ENCODE measurements at places on chromosomes 2 and 18.

DNA sequence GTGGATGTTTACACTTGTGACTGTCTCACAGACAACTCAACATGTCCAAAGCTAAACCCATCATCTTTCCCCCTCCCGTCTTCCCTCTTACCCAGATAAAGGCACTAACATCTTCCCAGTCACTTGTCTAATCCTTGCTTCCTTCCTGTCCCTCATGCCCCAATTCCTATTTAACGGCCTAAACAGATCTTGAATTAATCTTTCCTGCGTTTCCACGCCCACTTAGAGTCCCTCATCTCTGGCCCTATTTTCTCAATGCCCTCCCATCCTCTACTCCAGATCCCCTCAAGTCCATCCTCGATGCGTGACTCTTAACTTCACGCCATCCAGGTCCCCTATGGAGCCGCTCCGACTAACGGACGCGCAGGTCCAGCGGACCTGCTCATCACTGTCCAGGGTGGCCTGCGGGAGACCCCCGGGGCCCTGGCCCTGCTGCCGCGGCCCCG, 682 bp upstream of the SCLY start:
- no peaks in the 10 kb centered on the region for H3K27me3 ChIP-seq
- no peak for DNase-seq
- peak overlapping the region; percentile 84 for H3K4me3 ChIP-seq
- H3K36me3 ChIP-seq, result peaks cover 9% of the 10 kb centered on the region

DNA sequence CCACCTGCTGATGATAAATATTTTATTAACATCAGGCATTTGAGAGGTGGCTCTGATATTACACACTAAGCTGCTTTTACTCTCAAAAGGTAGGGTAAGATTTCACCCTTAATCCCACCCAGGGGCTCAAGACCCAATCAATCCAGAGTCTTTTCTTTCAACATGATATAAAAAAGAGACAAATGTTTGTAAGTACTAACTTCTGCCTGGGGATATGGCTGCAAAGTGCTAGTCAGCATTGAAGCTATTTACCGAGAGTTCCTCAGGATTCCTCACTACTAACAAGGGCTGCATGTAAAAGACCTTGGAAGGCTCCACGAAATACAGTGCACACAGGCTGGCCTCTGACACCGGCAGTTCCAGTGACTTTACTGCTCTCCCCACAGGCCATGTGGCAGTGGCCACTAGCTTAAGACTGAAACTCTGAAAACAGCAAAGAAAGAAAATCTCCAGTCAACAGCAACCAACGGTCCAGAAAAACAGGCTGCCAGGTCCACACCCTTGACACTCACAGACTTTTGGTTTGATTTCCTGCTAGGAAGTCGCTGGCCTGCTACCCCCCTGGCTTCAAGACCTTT, 11.2 kb downstream of the MREG start:
- H3K36me3 ChIP-seq, result no peaks in the 10 kb centered on the region
- no peak for DNase-seq
- H3K27me3 ChIP-seq, result no peaks in the 10 kb centered on the region

- no peaks in the 10 kb centered on the region for H3K27me3 ChIP-seq
- H3K4me1 ChIP-seq, result no peaks in the 10 kb centered on the region
- no peaks in the 10 kb centered on the region for H3K36me3 ChIP-seq
- DNase-seq, result peak; percentile 23
- no peak overlapping the region for H3K27ac ChIP-seq
Observed at GRCh38 chr2:236633219-236633570, 63.6 kb downstream of the ACKR3 start.

GRCh38 chr2:113291191-113291590, 12.5 kb upstream of the PAX8 start:
- H3K36me3 ChIP-seq, result no peaks in the 10 kb centered on the region
- no peak for DNase-seq
- H3K27me3 ChIP-seq, result peaks cover 8% of the 10 kb centered on the region
- no peak overlapping the region for H3K27ac ChIP-seq
- no peaks in the 10 kb centered on the region for H3K4me1 ChIP-seq

- no peaks in the 10 kb centered on the region for H3K36me3 ChIP-seq
- H3K4me3 ChIP-seq, result no peak overlapping the region
- DNase-seq, result no peak
- H3K4me1 ChIP-seq, result no peaks in the 10 kb centered on the region
- no peaks in the 10 kb centered on the region for H3K27me3 ChIP-seq
Observed at GRCh38 chr18:31419457-31419932, 28.0 kb upstream of the DSG3 start.

DNA sequence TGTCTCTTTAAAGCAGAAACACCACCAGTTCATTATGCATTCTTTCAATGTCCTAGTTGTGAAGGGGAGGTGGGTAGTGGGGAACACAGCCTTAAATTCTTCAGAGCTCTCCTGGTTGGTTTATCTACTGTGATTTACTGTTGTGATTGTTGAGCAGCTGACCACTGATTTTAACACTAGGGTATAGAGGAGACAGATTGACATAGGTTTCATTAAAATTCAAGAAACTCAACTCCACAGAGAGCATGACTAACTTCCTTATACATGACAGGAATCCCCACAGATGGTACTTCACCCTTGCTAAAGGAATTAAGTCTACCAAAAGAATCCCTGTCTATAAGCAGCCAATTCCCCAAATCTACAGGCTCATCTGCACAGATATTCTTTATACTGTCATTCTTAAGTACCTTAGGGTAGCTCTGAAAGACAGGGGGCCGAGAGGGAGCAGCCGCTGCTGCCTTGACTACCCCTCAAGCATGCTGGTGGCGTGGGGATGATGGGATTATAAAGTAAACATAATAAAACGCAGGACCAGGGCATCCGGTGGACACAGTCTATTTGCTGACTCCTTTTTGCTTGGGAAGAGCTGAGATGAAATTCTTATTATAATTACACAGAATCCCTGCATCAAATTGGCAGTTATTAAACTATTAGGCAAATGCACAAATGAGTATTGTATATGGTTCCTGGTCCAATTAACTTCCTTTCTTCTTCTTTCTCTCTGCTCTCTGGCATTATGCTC, 1377.6 kb upstream of the PIK3C3 start:
- H3K4me3 ChIP-seq, result no peak overlapping the region
- no peaks in the 10 kb centered on the region for H3K36me3 ChIP-seq

GRCh38 chr2:147867050-147867449, 22.2 kb downstream of the ACVR2A start:
- H3K27me3 ChIP-seq, result no peaks in the 10 kb centered on the region
- no peaks in the 10 kb centered on the region for H3K36me3 ChIP-seq
- H3K27ac ChIP-seq, result no peak overlapping the region
- H3K4me1 ChIP-seq, result peaks cover 3% of the 10 kb centered on the region
- no peak overlapping the region for H3K4me3 ChIP-seq

- H3K27ac ChIP-seq, result no peak overlapping the region
- no peak overlapping the region for H3K4me3 ChIP-seq
Observed at GRCh38 chr18:21831413-21831831, 90.8 kb downstream of the MIB1 start.

DNA sequence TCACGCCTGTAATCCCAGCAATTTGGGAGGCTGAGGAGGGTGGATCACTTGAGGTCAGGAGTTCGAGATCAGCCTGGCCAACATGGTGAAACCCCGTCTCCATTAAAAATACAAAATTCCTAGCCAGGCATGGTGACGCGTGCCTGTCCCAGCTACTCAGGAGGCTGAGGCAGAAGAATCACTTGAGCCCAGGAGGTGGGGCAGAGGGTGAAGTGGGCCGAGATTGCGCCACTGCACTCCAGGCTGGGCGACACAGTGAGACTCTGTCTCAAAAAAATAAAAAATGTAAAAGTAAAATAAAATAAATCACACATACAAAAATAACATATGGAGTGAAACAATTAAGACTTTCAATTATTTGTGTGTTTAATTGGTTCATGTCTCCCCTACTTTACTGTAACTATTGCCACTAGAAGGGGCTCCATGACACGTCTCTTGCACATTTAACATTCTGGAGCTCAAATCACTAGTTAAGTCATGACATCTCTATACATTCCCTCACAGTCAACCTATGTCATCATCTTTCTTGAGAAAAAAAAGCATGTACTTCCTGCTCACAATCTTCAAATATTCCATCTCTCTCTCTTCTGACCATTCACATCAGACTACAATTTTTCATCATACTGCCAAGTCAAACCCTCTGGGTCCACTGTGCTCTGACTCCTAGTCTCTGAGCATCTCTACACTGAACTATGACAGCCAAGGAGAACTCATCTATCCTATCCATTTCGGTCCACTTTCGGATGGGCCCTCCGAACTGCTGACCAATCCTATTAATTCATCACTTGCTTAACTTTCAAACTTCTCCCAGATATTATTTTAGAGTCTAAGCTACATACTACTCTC, 6.7 kb downstream of the GFPT1 start:
- peaks cover 29% of the 10 kb centered on the region for H3K4me1 ChIP-seq
- no peak overlapping the region for H3K27ac ChIP-seq
- H3K27me3 ChIP-seq, result no peaks in the 10 kb centered on the region
- no peaks in the 10 kb centered on the region for H3K36me3 ChIP-seq

GRCh38 chr18:3463051-3463450, 13.1 kb downstream of the TGIF1 start:
- H3K4me3 ChIP-seq, result no peak overlapping the region
- no peaks in the 10 kb centered on the region for H3K27me3 ChIP-seq
- DNase-seq, result no peak
- no peak overlapping the region for H3K27ac ChIP-seq
- peaks cover 26% of the 10 kb centered on the region for H3K36me3 ChIP-seq

GRCh38 chr2:65204461-65205210, 23.0 kb upstream of the ACTR2 start:
- H3K4me1 ChIP-seq, result no peaks in the 10 kb centered on the region
- no peak overlapping the region for H3K4me3 ChIP-seq
- H3K27ac ChIP-seq, result no peak overlapping the region
- DNase-seq, result no peak
- H3K27me3 ChIP-seq, result no peaks in the 10 kb centered on the region

- peaks cover 13% of the 10 kb centered on the region for H3K4me1 ChIP-seq
- peak; percentile 88 for DNase-seq
- H3K4me3 ChIP-seq, result no peak overlapping the region
- H3K27ac ChIP-seq, result peak overlapping the region; percentile 60
- no peaks in the 10 kb centered on the region for H3K27me3 ChIP-seq
Observed at GRCh38 chr2:9800975-9801726, 42.1 kb upstream of the TAF1B start.

- no peaks in the 10 kb centered on the region for H3K4me1 ChIP-seq
- DNase-seq, result no peak
- no peak overlapping the region for H3K4me3 ChIP-seq
- peaks cover 25% of the 10 kb centered on the region for H3K36me3 ChIP-seq
Observed at GRCh38 chr18:79447703-79448367, 52.1 kb downstream of the NFATC1 start.

- peak overlapping the region; percentile 42 for H3K27ac ChIP-seq
- H3K36me3 ChIP-seq, result no peaks in the 10 kb centered on the region
- peaks cover 52% of the 10 kb centered on the region for H3K4me1 ChIP-seq
- no peak overlapping the region for H3K4me3 ChIP-seq
- H3K27me3 ChIP-seq, result no peaks in the 10 kb centered on the region
- no peak for DNase-seq
Observed at GRCh38 chr2:20422402-20423271, 24.2 kb upstream of the RHOB start.

DNA sequence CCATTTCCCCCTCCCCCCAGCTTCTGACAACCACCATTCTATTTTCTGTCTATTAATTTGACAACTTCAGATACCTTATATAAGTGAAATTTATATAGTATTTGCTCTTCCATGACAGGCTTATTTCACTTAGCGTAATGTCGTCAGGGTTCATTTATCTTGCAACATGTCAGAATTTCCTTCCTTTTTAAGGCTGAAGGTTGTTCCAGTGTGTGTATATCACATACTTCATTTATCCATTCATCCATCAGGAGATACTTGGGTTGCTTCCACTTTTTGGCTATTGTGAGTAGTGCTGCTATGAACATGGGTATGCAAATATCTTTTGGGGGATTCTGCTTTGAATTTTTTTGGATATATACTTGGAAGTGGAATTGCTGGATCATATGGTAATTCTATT, 7.4 kb downstream of the BCL2L11 start:
- peaks cover 16% of the 10 kb centered on the region for H3K4me1 ChIP-seq
- peaks cover 53% of the 10 kb centered on the region for H3K36me3 ChIP-seq
- no peak overlapping the region for H3K27ac ChIP-seq
- no peaks in the 10 kb centered on the region for H3K27me3 ChIP-seq
- no peak for DNase-seq
- H3K4me3 ChIP-seq, result no peak overlapping the region

Measured in upper lobe of right lung (tissue), 1 donor.